ENCODE measurements at places on chromosomes 2 and 18. TPM values are rescaled to one million over a fixed set of nuclear protein-coding genes. Genes with fewer than 3 reads are reported as not detected.

DNA sequence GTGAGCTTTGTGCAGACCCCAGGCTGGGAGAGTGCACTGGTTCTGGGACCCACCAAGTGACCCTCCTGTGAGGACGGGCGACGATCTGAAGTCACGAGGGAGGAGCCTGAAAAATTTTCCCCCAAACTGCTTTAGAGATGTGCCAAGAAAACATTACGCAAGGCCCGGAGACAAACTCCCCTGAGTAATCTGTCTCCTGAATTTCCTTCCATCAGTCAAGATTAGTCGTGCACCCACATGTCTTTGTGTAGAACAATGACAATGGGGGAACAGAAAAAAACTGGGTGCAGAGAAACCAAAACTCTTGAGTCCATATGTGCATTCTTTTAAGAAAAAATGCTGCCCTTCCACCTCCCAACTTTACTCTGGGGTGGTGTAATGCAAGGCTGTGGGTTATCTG is 12.6 kb upstream of the NCK2 start:
- no peak overlapping the region for H3K27ac ChIP-seq
- DNase-seq = no peak
- no peak overlapping the region for H3K4me3 ChIP-seq
- H3K36me3 ChIP-seq = no peaks in the 10 kb centered on the region

Gene DSC3
- total RNA-seq = not detected

- DNase-seq = peak; percentile 76
- no peak overlapping the region for H3K27ac ChIP-seq
- no peaks in the 10 kb centered on the region for H3K36me3 ChIP-seq
- H3K27me3 ChIP-seq = no peaks in the 10 kb centered on the region
Observed at GRCh38 chr18:48676756-48677368, 138.0 kb downstream of the CTIF start.

- H3K27me3 ChIP-seq = peaks cover 9% of the 10 kb centered on the region
- H3K4me3 ChIP-seq = no peak overlapping the region
- H3K27ac ChIP-seq = no peak overlapping the region
Observed at GRCh38 chr2:224126440-224126839, 87.4 kb upstream of the SERPINE2 start.

- no peak for DNase-seq
- no peaks in the 10 kb centered on the region for H3K36me3 ChIP-seq
- no peak overlapping the region for H3K27ac ChIP-seq
- no peak overlapping the region for H3K4me3 ChIP-seq
Observed at GRCh38 chr18:67514465-67514864, 2.1 kb downstream of the DSEL start.

GRCh38 chr2:7011356-7012083 is 94.3 kb downstream of the RNF144A start:
- H3K36me3 ChIP-seq = peaks cover 10% of the 10 kb centered on the region
- peaks cover 51% of the 10 kb centered on the region for H3K4me1 ChIP-seq
- no peak overlapping the region for H3K27ac ChIP-seq

Gene TSHZ1
- total RNA-seq = 13.8 TPM

DNA sequence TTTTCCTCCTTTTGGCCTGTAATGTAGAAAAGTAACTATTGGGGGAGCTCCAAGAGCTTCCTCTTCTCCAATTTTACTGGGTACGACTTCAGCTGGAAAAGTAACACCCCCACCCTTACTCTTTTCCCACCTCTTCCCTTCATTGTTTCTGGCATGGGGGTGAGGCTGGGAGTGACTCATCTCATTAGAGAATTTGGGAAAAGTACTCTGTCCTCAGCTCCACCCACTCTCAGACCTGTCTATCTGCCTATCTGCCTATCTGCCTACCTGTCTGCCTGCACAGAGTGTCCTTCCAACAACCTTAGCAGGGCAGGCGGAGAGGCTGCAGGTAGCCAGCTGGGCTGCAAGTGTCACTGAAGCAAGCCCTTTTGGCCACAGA is 93.6 kb downstream of the EPHA4 start:
- no peak overlapping the region for H3K4me3 ChIP-seq
- DNase-seq = no peak
- H3K4me1 ChIP-seq = no peaks in the 10 kb centered on the region
- H3K27ac ChIP-seq = no peak overlapping the region

Gene TMEM214
- total RNA-seq = 41.3 TPM

DNA sequence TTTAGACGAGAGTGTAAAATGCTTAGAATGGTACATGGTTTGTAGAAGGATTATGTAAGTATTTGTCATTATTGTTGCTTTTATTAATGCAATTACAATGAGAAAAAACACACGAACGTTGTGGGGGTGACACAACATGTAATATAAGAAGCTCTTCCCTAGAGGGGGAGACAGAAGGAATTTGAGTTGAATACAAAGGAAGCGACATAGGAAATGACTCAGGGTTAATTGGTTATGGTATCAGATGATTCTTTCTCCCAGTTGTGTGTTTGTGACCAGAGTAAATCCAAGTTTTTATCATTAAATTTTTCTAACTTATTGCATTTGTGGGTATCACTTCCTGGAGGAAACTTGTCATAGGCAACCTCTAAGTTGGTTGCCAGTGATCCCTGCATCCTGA is 625.6 kb upstream of the CDH2 start:
- H3K27me3 ChIP-seq = no peaks in the 10 kb centered on the region
- H3K4me1 ChIP-seq = no peaks in the 10 kb centered on the region
- H3K36me3 ChIP-seq = no peaks in the 10 kb centered on the region
- H3K27ac ChIP-seq = no peak overlapping the region

Gene FAM117B
- 14.2 TPM for total RNA-seq

DNA sequence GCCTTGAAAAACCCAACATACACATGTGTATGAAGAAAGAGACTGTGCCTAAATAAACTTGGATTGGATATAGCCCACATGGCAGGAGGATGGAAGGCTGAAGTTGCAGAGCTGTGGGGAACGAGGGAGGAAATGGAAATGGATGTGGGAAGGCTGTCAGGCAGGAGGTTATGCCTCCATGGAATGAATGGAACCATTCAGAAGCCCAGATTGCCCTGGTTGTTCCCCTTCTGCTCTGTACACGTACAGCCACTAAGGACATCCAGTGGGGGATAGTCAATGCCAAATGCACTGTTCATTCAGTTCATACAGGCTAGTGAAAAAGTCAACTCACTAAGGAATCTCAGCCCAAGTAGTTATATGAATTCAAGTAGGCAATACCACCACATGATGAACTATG is 463.7 kb downstream of the TNS1 start:
- H3K27me3 ChIP-seq = no peaks in the 10 kb centered on the region
- H3K4me3 ChIP-seq = no peak overlapping the region
- H3K27ac ChIP-seq = no peak overlapping the region
- DNase-seq = no peak

GRCh38 chr18:49499046-49499637 is 12.1 kb upstream of the C18orf32 start:
- H3K27me3 ChIP-seq = peaks cover 9% of the 10 kb centered on the region
- H3K4me1 ChIP-seq = no peaks in the 10 kb centered on the region

GRCh38 chr18:63266888-63267790 is 52.4 kb downstream of the BCL2 start:
- H3K4me3 ChIP-seq = no peak overlapping the region
- H3K4me1 ChIP-seq = peaks cover 71% of the 10 kb centered on the region
- H3K36me3 ChIP-seq = peaks cover 23% of the 10 kb centered on the region
- peak overlapping the region; percentile 37 for H3K27ac ChIP-seq

DNA sequence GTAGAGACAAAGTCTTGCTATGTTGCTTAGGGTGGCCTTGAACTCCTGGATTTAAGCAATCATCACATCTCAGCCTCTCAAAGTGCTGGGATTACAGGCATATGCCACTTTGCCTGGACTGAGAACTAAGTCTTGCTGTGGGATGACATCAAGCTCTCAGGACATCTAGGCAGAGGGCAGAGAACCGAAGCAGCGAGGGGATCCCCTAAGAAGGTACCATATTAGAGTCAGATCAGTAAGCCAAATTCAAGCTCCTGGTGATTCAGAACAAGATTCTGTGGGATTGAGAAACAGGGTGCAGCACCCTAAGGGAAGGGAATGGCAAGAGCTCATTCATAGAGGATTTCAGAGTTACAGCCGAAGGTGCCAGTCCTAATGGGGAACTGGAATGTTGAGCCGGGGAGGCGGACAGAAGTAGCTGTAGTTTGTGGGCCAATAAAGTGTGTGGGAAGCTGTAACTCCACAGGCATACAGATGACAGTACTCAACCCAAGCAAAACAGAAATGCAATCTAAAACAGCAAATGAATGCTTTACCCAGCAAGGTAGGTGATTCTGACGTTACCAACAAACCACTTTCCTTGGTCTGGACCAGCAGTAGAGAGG is 30.9 kb downstream of the EPHA4 start:
- H3K27me3 ChIP-seq = no peaks in the 10 kb centered on the region
- no peaks in the 10 kb centered on the region for H3K36me3 ChIP-seq
- no peak overlapping the region for H3K27ac ChIP-seq
- DNase-seq = no peak
- H3K4me3 ChIP-seq = no peak overlapping the region

Gene TMEM198
- total RNA-seq = 1.1 TPM

Gene LCT
- 0.05 TPM for total RNA-seq

DNA sequence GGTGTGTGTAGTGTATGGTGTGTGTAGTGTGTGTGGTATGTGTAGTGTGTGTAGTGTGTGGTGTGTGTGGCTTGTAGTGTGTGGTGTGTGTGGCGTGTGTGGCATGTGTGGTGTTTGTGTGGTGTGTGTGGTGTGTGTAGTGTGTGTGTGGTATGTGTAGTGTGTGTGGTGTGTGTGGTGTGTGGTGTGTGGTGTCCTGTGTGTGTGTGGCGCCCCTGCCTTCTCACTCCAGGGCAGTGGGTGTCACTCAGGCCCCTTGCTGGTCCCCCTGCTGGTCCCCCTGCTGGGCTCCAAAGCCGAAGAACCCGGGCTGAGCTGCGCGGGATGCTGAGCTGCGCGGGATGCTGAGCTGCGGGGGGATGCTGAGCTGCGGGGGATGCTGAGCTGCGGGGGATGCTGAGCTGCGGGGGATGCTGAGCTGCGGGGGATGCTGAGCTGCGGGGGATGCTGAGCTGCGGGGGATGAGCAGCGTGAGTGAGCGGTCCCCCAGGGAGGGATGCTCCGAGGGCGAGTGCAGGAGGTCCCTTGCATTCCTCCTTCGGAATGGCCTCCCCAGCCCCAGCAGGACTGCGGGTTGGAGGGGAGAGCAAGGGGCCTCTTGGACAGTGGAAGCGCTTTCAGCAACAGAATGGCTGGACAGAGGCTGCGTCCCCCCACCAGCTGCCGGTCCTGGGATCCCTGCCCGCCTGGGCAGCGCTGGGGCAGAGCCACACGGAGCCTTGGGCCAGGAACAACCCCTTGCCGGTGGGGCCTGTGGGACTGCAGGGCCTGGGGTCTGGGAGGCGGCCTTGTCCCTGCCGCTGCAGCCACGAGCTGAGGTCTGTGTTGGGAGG is 3.4 kb upstream of the RTP5 start:
- H3K27ac ChIP-seq = no peak overlapping the region
- H3K4me1 ChIP-seq = peaks cover 69% of the 10 kb centered on the region
- no peaks in the 10 kb centered on the region for H3K36me3 ChIP-seq

GRCh38 chr18:46060359-46060841 is 11.7 kb downstream of the PSTPIP2 start:
- no peak for DNase-seq
- no peaks in the 10 kb centered on the region for H3K27me3 ChIP-seq
- H3K36me3 ChIP-seq = no peaks in the 10 kb centered on the region
- H3K27ac ChIP-seq = no peak overlapping the region

DNA sequence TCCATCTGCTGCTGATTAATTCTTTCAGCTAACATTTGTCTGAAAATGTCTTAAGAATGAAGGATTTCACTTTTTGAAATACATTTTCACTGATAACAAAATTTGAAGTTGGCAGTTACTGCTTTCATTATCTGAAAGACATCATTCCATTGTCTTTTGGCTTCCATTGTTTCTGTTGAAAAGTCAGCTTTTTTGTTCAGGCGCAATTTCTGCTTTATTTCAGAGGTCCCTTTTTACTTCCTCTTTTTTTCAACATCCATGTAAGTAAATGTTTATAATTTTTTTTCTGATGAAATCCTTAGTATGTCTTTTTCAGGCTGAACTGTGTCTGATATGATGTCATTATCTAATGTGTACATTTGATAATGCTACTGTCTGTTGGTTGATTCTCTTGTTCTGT is 184.2 kb downstream of the RND3 start:
- DNase-seq = no peak
- H3K27ac ChIP-seq = no peak overlapping the region
- no peaks in the 10 kb centered on the region for H3K4me1 ChIP-seq
- H3K36me3 ChIP-seq = no peaks in the 10 kb centered on the region
- H3K4me3 ChIP-seq = no peak overlapping the region

- no peak overlapping the region for H3K4me3 ChIP-seq
- H3K4me1 ChIP-seq = no peaks in the 10 kb centered on the region
- no peak for DNase-seq
- H3K36me3 ChIP-seq = peaks cover 2% of the 10 kb centered on the region
- H3K27me3 ChIP-seq = no peaks in the 10 kb centered on the region
Observed at GRCh38 chr18:45845410-45845809, 19.9 kb downstream of the SIGLEC15 start.

GRCh38 chr18:79597176-79597830 is 82.3 kb upstream of the CTDP1 start:
- no peaks in the 10 kb centered on the region for H3K4me1 ChIP-seq
- H3K36me3 ChIP-seq = no peaks in the 10 kb centered on the region
- H3K27ac ChIP-seq = no peak overlapping the region

- DNase-seq = no peak
- no peaks in the 10 kb centered on the region for H3K27me3 ChIP-seq
Observed at GRCh38 chr2:120831086-120831485, 95.4 kb downstream of the GLI2 start.

Data from activated naive CD4-positive, alpha-beta T cell treated with anti-CD3 and anti-CD28 coated beads for 36 hours (primary cell).